ENCODE measurements at places on chromosomes 3 and 15.
A peak's percentile ranks its signal among the peaks of the same experiment; 100 is the strongest.

GRCh38 chr3:61936344-61936937 lies 375.1 kb downstream of the PTPRG start:
- no peak overlapping the region for H3K27ac ChIP-seq
- DNase-seq = no peak
- no peak overlapping the region for H3K4me3 ChIP-seq
- no peaks in the 10 kb centered on the region for H3K27me3 ChIP-seq

- no peak overlapping the region for H3K4me3 ChIP-seq
- no peaks in the 10 kb centered on the region for H3K4me1 ChIP-seq
- no peaks in the 10 kb centered on the region for H3K27me3 ChIP-seq
- DNase-seq = no peak
- no peaks in the 10 kb centered on the region for H3K36me3 ChIP-seq
These were observed 171.2 kb downstream of the ADAMTS17 start for GRCh38 chr15:100170291-100171210.

GRCh38 chr3:188956839-188957489 lies 214.8 kb upstream of the TPRG1 start:
- no peak for DNase-seq
- no peak overlapping the region for H3K4me3 ChIP-seq
- H3K27ac ChIP-seq = peak overlapping the region; percentile 66
- no peaks in the 10 kb centered on the region for H3K27me3 ChIP-seq

DNA sequence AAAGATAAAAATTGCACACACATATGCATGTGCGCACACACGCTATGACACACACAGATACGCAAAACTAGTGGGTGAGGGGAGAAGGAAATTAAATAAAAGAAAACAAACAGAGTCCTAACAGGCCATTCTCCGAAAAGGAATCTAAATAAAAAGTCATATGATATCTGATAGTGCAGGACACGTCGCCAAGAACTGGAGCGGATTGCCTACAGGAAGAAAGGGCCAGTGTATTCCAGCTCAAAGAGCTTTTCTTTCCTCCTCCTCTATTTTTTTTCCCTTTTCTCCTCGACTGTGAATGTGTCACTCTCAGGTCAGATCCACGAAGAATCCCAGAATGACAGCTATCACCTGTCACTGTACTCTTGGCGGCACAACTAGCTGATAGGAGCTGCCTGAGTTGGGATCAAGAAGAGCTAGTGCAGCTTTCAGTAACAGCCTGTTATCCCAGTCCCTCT lies 157.8 kb downstream of the TIGIT start:
- peak overlapping the region; percentile 35 for H3K4me3 ChIP-seq
- DNase-seq = no peak
- no peaks in the 10 kb centered on the region for H3K36me3 ChIP-seq
- peak overlapping the region; percentile 82 for H3K27ac ChIP-seq

GRCh38 chr3:157159037-157159761 lies 748 bp downstream of the CCNL1 start:
- peak overlapping the region; percentile 100 for H3K27ac ChIP-seq
- no peaks in the 10 kb centered on the region for H3K27me3 ChIP-seq
- H3K4me1 ChIP-seq = peaks cover 57% of the 10 kb centered on the region

- no peak overlapping the region for H3K4me3 ChIP-seq
- peak; percentile 54 for DNase-seq
- peaks cover 44% of the 10 kb centered on the region for H3K4me1 ChIP-seq
- peak overlapping the region; percentile 24 for H3K27ac ChIP-seq
- H3K27me3 ChIP-seq = no peaks in the 10 kb centered on the region
These were observed 35.2 kb downstream of the MGLL start for GRCh38 chr3:127787071-127787490.
